ENCODE measurements at places on chromosomes 4 and X. TPM values are rescaled to one million over a fixed set of nuclear protein-coding genes. Genes with fewer than 3 reads are reported as not detected.

IL3RA gene
- not detected for total RNA-seq

OPRPN gene
- total RNA-seq = not detected

DNA sequence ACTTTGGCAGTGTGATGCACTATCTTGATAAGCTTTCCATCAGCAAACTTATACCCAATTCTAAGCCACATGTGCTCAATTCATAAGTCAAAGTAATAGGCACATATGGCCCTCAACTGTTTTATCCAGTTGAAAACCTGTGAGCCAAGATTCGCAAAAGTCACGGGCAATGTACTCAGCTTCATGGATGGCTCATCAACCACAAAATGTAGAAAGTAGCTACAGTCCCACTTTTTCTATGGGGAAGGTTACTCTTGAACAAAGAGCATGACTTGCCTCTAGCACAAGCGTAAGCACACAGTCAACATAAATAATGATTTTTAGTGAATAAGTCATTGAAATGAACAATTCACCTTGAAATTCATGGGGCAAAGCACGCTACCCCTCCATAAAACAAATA is 25.1 kb upstream of the DDX53 start:
- DNase-seq = no peak

GRCh38 chr4:149223659-149224058 is 592.0 kb downstream of the IQCM start:
- no peak for DNase-seq

- no peak for DNase-seq
Observed at GRCh38 chrX:68355629-68355920, 77.7 kb downstream of the OPHN1 start.

- DNase-seq = peak; percentile 82
Observed at GRCh38 chr4:173461170-173461569, 62.3 kb upstream of the SCRG1 start.

- peak; percentile 45 for DNase-seq
Observed at GRCh38 chrX:44705817-44706551, 137.8 kb upstream of the DUSP21 start.

GRCh38 chrX:17968367-17968766 is 107.3 kb upstream of the RAI2 start:
- DNase-seq = no peak

Data from RPMI7951 (cell line).